ENCODE measurements at places on chromosomes 1 and 21. TPM values are rescaled to one million over a fixed set of nuclear protein-coding genes. Genes with fewer than 3 reads are reported as not detected.
A peak's percentile ranks its signal among the peaks of the same experiment; 100 is the strongest.

GRCh38 chr1:23638188-23638619, 53.4 kb upstream of the RPL11 start:
- no peak for DNase-seq

The ACTN2 gene
- total RNA-seq, result not detected

GRCh38 chr1:173162601-173163000, 44.5 kb downstream of the TNFSF4 start:
- DNase-seq, result no peak

The CD53 gene
- total RNA-seq, result 204 TPM

DNA sequence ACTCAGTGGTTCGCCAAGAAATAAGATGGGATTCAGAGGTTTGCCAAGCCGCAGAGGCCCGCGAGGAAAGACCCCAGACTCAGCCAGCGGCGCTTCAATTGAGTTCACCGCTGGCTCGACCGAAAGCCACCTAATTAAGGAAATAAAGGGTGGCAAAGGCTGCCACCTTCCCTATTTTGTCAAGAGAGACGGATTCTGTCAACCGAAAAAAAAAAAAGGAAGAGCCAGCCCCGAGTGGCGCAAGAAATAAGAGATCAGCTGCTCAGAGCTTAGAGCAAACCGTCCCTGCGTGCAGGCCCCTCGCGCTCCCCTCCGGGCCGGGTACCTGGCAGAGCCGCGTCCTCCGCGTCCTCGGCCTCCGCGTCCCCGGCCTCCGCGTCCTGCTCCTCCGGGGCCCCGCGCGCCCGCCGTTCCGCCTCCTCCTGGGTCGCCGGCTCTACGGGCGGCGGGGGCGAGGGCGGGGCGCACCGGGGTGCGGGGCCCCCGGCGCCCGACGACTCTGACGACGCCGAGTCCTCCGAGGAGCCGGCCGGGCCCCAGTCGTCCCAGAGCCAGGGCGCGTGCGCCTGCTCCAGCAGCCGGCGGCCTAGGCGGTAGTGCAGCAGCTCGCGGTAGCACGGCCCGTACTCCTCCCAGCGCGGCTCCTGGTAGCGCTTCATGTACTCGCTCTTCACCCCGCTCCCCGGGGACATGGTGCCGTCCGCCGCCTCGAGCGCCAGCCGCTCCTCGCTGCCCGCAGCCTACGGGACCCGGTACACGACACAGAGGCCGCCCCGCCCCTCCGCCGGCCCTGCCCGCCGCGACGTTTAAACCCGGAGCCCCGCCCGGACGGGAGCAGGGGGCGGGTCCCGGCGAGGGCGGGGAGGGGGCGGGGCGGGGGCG, 832 bp downstream of the CCSAP start:
- DNase-seq, result peak; percentile 82

The HEYL gene
- total RNA-seq, result 0.10 TPM

- no peak for DNase-seq
These were observed 637.9 kb upstream of the RGS18 start for GRCh38 chr1:191520345-191520744.

The AIRE gene
- not detected for total RNA-seq

- DNase-seq, result no peak
These were observed 99.2 kb upstream of the KCNK2 start for GRCh38 chr1:214983126-214983869.

- DNase-seq, result no peak
These were observed 254.8 kb downstream of the ZNF648 start for GRCh38 chr1:181806746-181807145.

DNA sequence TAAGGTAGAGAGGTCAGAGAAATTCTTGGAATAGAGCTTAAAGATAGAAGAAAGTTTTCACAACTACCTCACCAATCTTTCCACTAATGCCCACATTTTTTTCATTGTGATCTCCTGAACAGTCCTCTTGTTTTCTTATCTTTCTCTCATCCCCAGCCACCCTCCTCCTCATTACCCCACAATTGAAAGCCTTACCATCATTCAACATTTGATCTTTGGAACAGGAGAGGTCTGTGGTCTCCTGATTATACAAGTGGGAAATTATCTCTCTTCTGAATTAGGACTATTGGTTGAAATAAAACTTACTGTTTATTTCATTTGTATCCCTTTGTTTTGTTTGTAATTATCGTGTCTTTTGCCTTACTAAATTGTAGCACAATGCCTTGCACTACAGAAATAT, 29.6 kb downstream of the DNAH14 start:
- no peak for DNase-seq

DNA sequence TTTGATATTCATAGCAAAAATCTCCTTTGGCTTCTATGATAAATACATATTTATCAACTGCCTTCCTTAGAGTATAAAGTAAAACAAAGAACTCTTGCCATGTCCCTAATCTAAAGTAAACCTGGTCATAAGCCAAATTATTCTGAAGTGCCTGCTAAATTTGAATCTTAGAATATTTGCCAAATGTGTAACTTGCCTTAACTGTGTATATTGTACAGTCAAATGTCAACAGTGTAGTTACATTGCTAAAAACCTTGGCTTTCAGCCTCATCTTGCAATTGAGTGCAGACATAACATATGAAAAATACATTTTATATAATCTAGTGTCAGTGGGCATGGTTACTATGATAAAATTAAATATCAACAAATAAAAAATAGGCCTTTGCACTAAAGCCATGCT, 583.4 kb upstream of the ADAMTS5 start:
- no peak for DNase-seq

The ATP6V1G3 gene
- total RNA-seq, result not detected

DNA sequence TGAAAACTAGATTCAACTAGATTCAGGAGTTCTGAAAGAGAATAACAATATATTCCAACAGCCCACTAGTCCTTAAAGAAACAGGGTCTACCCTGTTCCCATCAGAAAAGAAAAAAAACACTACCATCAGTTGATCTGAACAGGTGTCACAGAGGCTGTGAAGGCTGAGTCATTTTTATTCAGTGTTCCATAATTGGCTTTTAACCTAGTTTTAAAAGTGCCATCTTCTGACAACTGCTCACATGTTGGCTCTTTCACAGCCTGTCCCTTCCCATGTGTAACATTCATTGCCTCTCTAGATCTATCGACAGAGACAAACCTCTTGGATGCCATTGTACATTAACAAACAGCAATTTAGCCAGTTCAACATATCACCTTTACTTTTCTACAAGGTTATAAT, 243.7 kb downstream of the TBX15 start:
- no peak for DNase-seq

DNA sequence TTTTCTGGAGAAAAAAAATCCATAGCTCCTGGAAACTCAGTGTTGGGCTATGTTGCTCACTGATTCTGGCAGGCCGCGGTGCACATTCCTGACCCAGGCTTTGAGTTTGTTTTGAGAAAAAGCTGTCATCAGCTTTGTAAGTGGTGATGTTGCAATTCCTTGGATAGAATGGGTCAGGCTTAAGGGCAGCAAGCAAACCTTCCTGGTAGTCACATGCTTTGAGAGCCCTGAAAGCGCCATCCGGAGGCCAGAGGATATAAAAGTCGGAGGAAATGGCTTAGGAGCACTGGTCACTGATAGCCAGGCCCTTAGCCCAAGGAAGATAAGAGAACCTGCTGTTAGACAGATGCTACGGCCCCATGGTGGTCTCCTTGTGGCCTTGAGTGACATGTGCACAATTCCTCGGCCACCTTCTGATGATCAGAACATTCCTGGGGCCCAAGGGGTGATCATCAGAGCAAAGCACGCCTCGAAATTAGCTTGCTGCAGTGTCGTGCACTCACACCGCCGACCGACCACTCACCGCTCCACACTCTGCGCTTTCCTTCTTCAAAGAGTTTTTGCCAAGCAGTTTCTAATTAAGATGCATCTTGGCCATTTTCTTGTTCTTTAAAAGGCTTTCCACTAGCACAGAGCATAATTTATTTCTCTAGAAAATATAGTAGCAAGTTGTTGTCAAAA, 78.6 kb downstream of the MAN1C1 start:
- no peak for DNase-seq

The SLC9C2 gene
- total RNA-seq, result not detected

DNA sequence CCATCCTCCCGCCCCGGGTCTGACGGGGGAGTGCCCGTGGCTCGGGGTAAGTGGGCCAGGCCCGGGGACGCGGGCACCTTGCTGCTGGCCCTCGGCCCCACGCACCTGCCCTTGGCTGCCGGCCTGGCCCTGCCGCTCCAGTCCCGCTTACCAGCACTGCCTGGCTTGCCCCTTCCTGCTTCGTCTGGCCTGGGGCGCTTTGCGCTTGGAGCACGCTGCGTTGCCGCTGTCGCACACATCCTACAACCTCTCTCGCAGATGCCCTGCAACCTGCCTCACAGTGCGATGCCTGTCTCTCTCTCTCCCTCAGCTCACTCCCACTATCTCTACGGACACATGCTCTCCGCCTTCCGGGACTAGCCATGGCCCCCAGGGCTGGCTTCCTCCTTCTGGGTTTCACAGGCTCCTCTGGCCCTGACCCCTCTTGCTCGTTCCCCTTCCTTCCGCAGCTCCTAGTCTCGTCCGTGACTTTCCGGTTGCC, 9.7 kb downstream of the MYOG start:
- DNase-seq, result no peak

DNA sequence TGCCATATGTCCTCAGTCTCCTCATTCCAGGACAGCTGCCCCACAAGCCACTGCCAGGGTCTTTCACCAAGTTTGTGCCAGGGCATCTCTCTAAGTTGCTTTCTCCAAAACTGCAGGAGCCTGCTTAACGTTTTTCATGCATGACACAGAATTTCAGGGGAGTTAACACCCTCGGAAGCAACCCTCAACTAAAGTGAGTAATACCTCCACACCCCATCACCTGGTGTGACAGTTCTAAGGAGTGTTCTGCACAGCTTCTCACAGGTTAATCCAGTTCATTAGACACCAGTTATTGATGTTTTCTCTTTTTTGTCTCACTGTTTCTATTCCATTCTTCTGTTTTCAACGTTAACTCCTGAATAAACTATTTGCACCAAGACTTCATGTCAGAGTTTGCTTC, 115.0 kb downstream of the BACH1 start:
- no peak for DNase-seq

The TCEA3 gene
- 2.0 TPM for total RNA-seq

The SSX2IP gene
- total RNA-seq, result 15.0 TPM

GRCh38 chr1:172134087-172134731, 286.3 kb upstream of the C1orf105 start:
- no peak for DNase-seq

The IGSF5 gene
- total RNA-seq, result not detected

GRCh38 chr1:37722181-37723071, 30.1 kb downstream of the CDCA8 start:
- no peak for DNase-seq

GRCh38 chr1:107942814-107943213, 22.2 kb downstream of the VAV3 start:
- no peak for DNase-seq

- DNase-seq, result no peak
These were observed 14.1 kb downstream of the CRP start for GRCh38 chr1:159700312-159700711.

DNA sequence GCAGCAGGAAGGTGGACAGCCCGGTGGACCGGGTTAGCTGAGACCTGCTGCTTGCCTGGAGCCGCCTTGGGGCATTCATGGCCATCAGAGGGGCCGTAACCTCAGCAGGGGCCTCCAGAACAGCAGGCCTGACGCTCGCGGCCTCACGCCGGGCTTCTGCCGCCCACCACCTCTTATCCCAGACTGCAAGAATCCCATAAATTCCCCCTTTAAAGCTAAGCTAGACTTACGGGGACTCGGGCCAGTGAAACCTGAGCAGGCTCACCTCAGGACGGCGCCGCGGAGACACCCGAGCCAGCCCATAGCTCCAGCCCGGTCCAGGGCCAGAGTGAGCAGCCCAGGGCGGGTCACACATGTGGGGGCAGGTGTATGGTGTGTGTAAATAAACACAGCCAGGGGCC, 132.3 kb downstream of the GLIS1 start:
- no peak for DNase-seq

GRCh38 chr21:31117128-31117916, 79.0 kb upstream of the KRTAP19-8 start:
- no peak for DNase-seq

- no peak for DNase-seq
These were observed 42.8 kb downstream of the MRPL39 start for GRCh38 chr21:25564349-25564948.

- DNase-seq, result no peak
These were observed 142.9 kb downstream of the DHRS3 start for GRCh38 chr1:12475101-12475500.

DNA sequence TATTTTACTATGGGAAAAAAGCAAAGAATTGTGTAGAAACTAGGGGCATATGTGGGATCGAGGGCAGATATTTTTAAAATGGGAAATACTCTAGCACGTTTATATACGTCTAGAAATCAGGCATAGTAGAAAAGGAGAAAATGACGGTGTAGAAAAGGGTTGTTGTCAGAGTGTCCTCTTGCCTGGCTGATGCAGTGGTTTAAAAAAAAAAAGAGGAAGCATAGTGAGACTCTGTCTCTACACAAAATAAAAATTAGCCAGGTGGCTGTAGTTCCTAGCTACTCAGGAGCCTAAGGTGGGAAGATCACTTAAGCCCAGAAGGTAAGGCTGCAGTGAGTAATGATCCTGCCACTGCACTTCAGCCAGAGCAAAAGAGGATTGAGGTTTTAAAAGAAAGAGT, 64.7 kb upstream of the LRRC7 start:
- no peak for DNase-seq

The FMO5 gene
- 0.17 TPM for total RNA-seq

The OR2L3 gene
- not detected for total RNA-seq

The GBP1 gene
- total RNA-seq, result 39.5 TPM

- no peak for DNase-seq
These were observed 60.2 kb upstream of the MPC2 start for GRCh38 chr1:167997037-167997575.

- DNase-seq, result no peak
These were observed 508.3 kb upstream of the PKN2 start for GRCh38 chr1:88175631-88176226.

- DNase-seq, result peak; percentile 44
These were observed 482.4 kb downstream of the NPHP4 start for GRCh38 chr1:5509664-5510452.

DNA sequence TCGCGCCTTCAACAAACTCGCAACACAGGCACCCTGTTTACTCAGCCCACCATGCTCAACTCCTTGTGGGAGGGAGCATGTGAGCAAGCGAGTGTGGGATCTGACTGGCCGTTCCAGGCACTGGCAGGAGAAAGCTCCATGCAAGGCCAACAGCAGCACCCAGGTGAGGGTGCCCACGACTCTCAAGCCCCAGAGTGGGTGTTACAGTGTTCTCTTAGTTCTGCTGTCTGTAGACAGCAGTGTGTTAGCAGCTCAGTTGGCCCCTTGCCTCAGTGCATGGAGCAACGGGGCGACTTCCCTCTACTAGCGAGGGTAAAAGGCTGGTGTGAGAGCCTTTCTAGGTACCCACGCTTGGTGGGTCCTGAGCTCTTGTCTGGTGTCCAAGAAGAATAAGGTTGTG, 114.6 kb downstream of the PIGK start:
- DNase-seq, result no peak

The CHD5 gene
- total RNA-seq, result 0.83 TPM

- no peak for DNase-seq
These were observed 129.8 kb upstream of the SAMSN1 start for GRCh38 chr21:14675774-14676530.

The CFHR4 gene
- total RNA-seq, result not detected

DNA sequence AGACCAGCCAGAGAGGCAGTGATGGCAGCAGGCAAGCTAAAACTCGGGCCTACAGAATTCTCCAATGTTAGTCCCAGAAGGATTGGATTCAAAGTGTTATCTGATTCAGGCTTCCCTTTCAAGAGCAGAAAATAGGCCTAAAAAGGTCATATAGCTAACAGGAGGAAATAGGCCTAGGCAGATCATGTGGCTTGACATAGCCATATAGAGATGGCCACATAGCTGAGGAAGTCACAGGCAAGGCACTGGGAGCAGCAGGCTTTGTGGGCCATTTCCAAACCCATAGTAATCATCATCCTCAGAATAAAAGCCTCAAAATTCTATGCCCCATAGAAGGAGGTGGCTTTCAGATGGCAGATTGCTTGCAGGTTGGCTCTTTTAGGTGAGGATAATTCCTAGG, 29.0 kb upstream of the LMO4 start:
- no peak for DNase-seq

The NEK2 gene
- total RNA-seq, result 18.9 TPM
